ENCODE measurements at places on chromosomes 5 and 9.
A peak's percentile ranks its signal among the peaks of the same experiment; 100 is the strongest.

- DNase-seq, result no peak
These were observed 60.2 kb upstream of the TRIO start for GRCh38 chr5:14082973-14083372.

GRCh38 chr9:125521462-125522327 lies 185.3 kb downstream of the MAPKAP1 start:
- DNase-seq, result peak; percentile 89

GRCh38 chr5:116864157-116864837 lies 289.7 kb upstream of the SEMA6A start:
- no peak for DNase-seq

DNA sequence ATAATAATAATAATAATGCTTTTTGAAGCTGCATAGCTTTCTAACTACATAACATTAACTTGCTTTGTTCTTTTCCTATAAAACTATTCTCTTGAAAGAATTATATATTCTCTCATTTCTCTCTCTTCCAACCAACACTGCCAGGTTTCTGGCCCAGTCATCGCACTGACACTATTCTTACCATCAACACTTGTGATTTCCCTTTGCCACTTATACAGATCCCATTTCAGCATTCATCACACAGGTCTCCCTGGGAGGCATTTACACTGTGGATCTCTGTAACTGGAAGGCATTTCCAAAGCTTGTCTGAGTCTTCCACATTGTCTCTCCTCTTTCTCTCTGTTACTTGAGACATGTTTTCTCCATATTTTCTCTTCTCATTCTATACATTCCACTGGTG lies 777.8 kb upstream of the ACO1 start:
- DNase-seq, result no peak

DNA sequence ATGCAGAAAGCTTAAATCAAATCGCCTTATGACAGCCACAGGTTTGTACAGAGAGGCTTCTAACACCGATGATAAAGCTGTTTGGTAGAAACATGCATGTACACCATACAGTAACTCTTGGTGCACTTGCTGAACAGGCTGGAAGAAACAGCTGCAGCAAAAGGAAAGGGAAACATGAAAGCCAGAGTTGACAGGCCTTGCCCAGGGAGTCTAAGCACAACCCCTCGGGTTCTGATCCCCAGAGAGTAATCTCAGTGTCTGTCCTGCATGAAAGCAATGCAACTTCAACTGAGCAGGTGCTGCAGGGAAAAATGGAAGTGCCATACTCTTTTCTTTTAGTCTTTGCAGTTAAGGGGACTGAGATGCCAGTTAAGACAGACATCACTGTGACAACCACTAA lies 419.9 kb downstream of the BNC2 start:
- no peak for DNase-seq

DNA sequence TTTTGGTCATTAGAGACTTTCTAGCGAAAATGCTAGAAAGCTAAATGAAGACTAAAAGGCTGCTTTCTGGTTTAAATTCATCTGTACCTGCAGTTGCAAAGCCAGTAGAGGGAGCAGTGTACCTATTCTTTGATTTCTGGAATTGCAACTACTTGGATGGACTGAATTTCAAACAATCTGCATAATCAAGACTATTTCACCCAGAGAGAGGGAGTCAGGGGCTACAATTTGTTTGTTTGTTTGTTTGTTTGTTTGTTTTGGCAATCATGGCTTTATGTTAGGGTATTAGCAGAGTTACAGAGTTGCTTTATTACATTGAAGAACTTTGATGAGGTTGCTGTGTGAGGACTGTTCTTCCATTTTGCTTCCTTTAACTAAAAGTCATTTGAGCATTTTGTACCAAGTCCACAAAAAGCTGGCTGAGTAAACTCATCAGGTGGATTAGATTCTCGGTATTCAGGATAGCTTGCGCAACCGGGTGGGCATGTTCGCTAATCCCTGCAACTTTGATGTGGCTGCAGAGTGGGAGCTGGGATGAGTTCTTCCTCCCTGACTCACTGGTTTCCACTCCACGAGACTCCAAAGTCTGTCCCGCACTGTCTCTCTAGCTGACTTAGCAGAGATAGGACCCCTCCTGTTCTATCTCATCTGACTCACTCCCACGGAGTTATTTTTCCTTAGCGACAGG lies 80.0 kb upstream of the TUT7 start:
- peak; percentile 56 for DNase-seq

DNA sequence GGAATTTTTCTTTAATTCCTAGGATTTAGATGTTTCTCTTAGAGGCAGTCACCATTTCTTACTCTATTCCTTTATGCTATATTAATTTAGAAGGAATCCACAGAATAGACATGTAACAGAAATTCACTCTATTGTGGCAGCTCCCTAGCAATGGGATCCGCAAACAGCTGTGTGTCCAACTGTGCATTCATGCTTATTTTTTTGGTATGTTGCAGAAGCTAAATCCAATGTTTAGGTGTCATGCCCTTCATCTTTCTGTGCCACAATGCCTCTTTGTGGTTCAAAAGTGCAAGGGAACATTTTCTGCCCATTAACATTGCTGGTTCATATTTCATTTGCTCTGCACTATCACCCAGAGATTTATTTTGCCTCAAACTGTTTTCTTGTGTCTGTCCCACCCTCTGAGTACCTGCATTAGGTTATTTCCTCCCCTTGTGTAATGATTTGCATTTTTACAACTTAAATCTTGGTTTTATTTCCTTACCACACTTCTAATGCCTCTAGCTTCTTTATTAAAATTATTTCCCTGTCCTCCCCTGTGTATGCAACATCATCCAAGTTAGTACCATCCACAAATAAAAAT lies 816.5 kb downstream of the EFNA5 start:
- DNase-seq, result no peak

DNA sequence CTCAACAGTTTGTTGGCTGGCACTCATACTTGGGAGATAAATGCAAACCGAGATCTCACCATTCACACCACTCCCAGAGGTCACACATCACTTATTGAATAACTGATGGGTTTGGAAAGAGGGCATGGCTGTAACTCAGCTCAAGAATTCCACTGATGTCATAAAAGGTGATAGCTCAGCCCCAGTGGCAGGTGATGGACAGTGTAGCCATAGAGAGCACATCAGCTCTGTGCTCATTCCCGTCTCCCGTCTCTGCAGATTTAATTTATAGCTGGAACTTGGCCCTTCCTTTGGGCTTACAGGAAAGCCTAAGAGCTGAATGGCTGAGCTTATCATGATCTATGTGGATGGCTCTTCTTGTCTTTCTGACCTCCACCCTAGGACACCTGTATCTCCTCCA lies 59.8 kb downstream of the INSYN2B start:
- no peak for DNase-seq

DNA sequence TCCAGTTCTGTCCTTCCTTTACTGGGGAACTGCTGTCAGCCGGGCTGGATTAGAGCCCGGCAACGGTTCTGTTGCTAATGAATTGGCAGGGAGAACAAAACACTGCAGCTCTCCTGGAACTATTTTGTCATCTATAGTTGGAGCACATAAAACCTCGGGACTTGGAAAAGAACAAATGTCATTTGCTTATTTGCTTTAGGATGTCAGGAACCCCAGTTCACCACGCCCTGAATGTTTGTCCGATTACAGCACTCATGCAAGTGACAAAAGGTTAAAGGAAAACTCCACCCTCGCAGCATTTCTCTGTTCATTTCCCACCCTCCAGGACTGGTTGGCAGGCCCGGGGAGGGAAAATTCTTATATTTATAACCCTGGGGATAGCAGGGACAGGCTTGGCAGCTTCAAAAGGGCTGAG lies 66.4 kb upstream of the PLPP1 start:
- peak; percentile 85 for DNase-seq

DNA sequence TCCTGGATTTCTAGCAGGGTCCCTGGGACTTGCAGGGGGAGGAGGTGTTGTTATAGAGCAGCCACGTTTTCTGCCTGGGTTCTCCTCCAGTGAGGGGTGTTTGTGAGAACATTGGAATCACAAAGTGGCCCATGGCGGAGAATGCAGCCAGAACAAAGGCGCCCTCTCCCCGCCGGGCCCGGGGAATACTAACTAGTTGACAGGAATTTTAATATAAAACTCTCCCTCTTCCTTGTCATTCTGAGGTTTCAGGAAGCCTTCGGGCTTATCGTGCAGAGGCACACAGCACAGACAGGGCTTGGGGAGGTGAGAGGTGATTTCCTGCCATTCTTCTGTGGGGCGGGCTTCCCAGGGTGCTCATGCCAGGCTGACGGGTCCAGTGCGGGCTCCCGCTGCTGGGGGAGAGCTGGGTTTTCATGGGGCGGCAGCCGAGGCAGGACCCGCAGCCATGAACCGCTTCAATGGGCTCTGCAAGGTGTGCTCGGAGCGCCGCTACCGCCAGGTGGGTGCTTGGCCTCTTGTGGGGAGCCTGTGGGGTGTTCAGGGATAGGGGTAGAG lies 37.7 kb downstream of the RGS3 start:
- no peak for DNase-seq

DNA sequence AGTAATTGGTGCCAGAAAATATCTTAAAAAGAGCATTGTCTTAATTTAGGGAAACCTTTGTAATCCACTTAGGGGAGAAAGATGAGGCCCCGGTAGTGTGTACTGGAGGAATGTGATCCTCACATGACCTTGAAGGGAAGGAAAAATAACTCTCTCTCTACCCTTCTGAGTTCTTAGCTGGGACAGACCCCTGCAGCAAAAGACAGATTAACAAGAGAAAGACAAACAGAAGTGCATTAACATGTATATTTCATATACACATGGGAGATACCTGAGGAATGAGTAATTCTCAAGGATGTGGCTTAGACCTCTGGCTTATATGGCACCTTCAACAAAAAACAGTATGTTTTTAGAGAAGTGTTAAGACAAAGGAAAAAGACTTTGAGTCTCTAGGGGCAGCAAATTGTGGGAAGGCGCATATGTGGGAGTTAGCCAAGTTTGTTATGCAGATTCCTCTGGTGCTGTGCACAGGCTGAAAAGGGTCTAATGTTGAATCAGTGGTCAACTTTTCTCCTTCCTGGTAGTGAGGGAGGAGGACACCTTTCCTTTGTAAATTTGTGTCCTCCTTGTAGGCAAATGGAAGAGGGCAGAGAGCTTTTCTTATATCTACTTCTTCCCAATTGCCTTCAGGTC lies 138.8 kb downstream of the LRRC70 start:
- DNase-seq, result no peak

- DNase-seq, result no peak
These were observed at the start of gene PLPPR1 for GRCh38 chr9:101028346-101029314. PLPPR1 (plus strand) TSS chr9:101028727.

DNA sequence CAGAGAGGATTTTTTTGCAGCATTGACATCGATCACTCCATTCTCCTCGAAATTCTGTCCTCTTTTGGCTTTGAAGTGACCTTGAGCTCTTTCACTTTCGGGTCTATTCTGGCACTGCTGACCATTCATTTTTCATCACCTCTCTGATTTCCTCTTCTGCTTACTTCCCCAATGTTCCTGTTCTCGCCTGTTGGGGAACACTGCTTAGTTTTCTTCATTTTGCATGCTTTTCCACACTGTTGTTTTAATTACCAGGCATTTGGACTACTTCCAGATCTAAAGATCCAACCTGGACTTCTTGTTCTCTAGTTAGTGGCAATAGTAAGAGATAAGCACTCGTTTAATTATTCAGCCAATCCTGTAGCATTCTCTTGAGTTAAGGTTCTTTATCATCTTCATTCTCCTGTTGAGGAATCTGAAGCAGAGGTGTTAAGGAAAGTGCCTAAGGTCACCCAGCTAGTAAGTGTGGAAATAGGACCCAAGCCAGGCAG lies 53.4 kb downstream of the MAN2A1 start:
- DNase-seq, result no peak

DNA sequence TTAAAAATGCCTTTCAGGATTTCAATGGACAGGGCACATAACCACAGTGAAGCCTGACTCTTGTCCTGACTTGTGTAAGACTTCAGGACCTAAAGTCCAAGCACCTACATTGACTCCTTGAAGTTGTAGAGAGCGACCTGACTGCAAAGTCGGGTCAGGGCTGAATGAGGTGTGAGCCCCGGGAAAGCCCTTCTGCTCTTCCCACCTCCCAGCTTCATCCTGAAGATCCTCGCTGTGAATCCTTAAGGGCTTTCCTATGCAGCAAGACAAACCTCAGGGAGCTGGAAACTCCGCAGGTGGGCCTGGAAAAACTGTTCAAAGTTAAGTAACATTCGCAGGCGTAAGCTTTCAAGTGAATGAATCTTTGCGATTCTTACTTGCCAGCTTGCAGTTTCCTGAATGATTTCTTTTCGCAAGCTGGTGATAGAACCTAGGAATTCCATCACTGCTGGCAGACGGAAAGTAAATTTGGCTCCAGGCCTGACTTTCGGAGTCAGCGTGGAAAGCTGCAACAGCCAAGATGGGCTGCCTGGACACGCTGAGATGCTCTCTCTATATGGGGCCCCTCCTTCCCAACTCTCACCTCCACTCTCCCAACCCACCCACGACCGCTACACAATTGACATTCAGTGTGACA lies 10.9 kb downstream of the SEMA5A start:
- no peak for DNase-seq

DNA sequence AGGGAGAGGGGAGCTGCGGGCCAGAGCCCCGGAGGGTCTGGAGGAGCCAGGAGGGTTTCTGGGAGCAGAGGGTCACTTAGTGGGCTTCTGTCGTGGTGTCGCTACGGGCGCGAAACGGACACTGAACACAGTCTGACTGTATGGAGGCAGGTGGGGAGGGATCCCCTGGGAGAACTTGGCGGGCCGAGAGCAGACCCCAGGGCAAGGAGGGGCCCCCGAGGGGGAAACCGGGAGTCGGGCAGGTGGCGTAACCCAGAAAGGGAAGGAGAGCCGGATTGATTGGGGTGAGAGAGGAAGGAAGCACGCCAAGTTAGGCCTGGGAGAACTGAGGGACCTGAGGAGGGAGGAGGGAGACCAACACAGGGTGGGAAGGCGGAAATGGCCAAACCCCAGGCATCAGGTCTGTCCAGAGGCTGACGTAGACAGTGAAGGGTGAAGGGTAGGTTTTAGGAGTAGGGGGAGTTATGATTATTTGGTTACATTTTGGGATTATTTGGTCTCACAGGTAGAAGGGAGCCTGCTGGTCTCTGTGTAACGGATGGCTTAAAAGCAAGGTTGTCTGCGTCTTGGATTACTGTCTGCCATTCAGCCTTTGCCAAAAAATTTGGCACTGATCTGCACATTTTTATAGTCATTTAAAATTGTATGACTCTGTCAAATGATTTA lies 3.3 kb upstream of the MSMP start:
- peak; percentile 60 for DNase-seq

DNA sequence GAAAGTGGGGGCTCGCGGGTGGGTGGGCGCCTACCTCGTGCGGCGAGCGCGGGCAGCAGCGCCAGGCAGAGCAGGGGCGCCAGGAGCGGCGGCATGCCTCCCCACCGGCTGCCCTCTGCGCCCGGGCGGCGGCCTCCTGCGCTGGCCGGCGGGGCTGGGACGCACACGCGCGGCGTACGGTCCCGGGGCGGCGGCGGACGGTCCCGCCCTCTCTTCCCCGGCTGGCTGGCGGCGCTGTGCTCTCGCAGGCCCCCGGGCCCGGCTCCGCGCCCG lies 220 bp downstream of the NOTCH1 start:
- DNase-seq, result no peak

- DNase-seq, result no peak
These were observed 571.3 kb upstream of the CLINT1 start for GRCh38 chr5:158430166-158430797.
